ENCODE measurements at places on chromosomes 3 and 15. TPM values are rescaled to one million over a fixed set of nuclear protein-coding genes. Genes with fewer than 3 reads are reported as not detected.

DNA sequence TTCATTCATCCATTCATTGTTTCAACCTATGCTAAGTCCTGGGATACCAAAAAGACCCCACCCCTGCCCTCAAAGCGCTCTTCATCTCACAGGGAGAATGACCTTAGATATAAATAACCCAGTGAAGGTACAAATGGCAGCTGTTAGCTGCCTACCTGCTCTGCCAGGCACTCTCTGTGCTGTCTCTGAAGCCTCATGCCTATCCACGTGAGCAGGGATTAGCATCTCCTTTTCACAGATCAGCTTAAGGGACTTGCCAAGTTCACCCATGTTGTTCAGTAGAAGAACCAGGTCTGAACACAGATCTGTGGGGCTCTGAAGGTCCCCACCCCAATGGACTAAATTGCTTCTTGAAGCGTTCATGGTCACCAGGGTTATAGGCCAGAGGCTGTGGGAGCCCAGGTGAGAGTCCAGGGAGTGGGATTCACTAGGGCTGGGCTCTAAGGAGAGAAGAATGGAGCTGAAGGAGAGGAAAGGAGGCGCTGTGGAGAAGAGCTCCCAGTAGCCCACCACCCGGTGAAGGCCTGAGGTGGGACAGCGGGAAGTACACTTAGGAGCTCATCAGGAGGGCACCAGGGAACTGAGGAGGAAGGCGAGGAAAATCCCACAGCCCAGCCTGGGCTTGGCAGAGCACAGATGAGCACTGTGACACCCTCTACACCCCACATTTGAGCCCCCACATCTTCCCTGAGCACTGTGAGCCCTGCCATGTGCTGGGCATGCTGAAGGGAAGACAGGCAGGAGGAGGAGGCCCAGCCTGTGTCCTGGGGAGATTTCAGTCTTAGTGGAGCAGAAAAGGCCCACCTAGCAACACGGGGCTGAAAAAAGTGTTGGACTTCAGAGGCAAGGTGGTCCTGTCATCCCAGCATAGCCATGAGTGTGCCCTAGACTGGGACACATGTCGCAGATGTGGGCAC lies 20.4 kb downstream of the RBP1 start:
- no peak for DNase-seq

Gene TGM5
- total RNA-seq: not detected

- no peak for DNase-seq
These were observed 21.4 kb downstream of the IRAK2 start for GRCh38 chr3:10185804-10186762.

DNA sequence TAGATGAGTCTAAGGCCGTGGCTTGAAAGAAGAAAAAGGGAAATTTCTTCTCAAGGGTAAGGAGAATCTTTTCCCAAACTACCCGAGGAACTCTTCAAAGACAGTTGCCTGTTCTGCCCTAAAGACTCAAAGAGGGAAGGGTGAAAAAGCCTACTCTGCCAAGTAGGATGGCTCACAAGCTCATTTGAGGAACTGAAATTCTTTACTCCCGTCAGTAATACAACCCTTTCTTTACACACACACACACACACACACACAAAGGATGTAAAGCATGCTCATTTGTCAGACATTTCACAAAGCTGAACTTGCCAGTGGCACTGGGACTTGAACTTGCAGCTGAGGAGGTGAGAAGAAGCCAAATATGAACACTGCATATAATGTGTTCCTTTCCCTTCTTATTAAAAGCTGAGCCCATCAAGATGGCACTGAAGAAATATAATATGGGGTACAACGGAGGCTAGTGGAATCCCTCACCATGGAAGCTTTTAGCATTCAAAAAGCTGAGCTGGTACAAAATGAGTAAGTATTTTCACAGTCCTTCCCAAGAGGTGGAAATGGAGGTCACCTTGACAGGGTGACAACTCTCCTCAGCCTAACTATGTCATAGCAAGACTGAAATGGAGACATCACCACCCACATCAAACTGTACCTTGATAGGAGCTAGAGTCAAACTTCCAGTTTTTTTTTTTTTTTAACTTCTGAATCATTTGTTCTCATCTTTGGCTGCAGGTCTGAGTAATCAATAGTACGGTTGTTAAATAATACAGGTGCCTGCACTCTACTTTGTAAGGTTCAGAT lies 57.6 kb downstream of the TAFA4 start:
- DNase-seq: no peak

- DNase-seq: no peak
These were observed 53.0 kb downstream of the CYP19A1 start for GRCh38 chr15:51285399-51285798.

DNA sequence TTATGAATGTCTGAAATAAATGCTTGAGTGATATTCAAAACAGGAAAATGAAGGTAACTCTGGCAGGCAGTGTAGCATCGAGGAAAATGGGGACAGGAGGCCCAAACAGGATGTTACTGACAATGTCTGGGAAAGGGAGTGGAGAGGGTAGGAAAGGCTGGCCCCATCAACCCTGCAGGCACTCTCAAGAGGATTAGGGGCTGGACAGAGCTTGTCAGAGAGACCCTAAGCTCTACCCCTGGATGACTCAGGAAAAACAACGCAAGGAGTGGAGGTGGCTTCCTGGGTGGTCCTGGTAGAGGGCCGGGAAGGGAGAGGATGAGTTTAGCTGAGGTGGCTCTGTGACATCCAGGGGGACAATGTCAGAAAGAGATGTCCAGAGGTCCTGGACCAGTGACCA lies 106.0 kb downstream of the RYK start:
- DNase-seq: no peak

Gene MAGI1
- total RNA-seq: 15.4 TPM

Gene CFAP91
- total RNA-seq: 3.3 TPM

GRCh38 chr15:72933976-72934375 lies 118.3 kb upstream of the NEO1 start:
- DNase-seq: no peak

DNA sequence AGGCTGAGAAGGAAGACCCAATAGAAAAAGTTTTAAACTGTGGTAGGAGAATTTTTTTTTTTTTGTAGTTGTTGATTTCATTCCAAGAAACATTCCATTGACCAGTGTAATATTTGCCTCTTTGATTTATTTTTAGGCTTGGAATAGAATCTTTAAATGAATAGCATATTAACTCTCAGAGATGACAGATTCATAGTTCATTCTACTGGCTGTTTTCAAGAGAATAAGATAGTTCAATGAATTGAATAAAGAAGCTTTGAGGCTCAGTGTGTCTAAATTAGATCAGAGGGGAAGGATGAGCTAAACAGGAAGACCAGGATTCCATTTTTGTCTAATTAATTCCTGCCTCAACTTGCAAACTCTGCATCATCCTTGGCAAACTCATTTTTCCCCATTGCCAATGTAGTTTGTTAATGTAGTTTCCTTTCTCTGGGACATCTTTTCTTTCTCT lies 98.4 kb downstream of the NAALADL2 start:
- DNase-seq: no peak

Measured in kidney epithelial cell (primary cell).